ENCODE measurements at places on chromosomes 6 and 20. TPM values are rescaled to one million over a fixed set of nuclear protein-coding genes. Genes with fewer than 3 reads are reported as not detected.

Gene GGTLC1
- not detected for total RNA-seq

Gene LGSN
- 0.11 TPM for total RNA-seq

Gene SCAF8
- 25.8 TPM for total RNA-seq

DNA sequence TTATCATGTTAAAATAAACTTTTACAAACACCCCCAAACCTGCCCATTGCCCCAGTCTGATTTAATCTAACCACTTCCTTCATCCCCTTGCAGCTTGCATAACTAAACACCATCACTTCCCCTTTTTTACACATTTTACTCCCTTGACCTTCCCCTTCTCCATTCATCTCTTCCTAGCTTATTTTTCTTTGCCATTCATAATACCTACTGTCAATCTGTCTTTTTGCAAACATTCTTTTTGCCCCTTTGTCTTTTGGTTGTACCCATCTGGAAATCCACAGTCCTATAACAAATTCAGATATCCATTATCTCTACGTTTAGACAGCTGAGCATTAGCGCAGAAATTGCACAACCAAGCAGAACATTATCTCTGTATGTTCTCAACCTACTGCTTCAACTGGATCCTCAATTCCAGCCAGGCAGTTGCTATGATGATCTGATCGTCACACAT, 51.2 kb downstream of the C6orf52 start:
- DNase-seq = no peak

DNA sequence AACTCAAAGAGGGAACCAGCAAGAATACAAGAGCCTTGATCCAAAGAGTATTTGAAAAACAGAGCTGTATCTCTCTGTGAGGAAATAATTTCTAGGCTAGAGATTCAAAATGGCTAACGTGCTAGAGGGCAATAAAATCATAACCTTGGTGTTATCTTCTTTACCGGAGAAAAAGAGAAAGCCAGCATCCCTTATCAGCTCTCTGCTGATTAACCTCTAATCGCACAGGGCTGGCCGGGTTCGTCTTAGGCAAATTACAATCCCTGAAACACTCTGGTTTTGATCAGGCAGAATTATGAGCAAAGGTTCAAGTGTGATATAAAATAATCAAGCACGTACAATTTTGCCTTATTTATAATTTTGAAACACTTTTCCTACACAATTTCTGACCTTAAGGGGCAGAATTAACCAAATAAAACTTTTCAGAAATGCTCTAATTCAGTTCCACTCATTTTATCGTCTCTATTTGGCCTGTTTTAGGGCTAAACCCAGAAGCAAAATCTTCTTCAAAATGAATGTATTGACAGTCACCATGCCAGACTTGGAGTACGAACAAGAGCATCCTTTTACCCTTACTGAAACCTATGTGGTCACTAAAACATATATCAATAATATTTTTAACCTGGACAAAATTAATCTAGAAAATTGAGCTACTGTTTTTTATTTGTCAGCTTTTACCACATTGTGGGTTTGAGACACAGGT, 13.7 kb downstream of the PSMB9 start:
- DNase-seq = no peak

DNA sequence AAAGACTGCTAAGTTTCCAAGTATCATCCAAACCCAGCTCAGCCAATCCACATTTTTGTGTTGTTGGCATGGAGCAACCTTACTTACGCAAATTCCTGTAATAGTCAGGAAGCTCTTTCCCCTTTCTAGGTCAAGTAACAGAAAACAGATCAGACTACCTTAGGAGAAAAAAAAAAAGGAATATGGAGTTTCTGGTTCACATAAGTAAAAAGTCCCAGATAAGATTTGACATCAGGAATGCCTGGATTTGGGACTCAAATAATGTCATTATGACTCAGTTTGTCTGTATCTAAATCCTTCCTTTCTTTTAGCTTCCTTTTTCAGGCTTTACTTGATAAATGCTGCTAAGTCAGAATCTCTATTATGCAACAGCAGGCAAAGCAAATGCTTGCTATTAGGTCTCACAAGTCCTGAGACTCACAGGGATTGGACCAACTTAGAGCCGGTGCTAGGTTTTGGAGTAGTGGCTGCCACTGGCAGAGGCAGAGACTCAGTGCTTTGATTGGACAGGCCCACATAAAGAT, 44.5 kb downstream of the NCOA7 start:
- no peak for DNase-seq

GRCh38 chr6:107740496-107741190, 83.5 kb downstream of the SCML4 start:
- no peak for DNase-seq

DNA sequence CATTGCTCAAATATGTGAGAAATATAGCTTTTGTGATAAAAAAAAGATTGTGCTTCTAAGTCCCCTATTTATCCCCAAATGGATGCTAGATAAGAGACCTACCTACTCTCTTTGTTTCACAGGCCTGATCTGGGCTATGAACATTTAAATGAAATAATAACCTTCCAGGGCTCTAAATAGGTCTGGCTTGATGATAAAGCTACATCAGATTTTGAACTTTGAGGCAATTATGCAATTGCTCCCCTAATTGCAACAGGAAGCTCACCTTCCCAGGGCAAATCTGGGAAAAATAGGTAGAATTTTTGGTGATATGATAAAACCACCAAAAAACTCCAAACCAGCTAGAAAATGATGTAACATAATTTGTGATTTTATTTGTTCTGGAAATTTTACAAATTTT, 624.5 kb downstream of the PKHD1 start:
- no peak for DNase-seq

Gene TSBP1
- not detected for total RNA-seq
